ENCODE measurements at places on chromosomes 2 and 18.

DNA sequence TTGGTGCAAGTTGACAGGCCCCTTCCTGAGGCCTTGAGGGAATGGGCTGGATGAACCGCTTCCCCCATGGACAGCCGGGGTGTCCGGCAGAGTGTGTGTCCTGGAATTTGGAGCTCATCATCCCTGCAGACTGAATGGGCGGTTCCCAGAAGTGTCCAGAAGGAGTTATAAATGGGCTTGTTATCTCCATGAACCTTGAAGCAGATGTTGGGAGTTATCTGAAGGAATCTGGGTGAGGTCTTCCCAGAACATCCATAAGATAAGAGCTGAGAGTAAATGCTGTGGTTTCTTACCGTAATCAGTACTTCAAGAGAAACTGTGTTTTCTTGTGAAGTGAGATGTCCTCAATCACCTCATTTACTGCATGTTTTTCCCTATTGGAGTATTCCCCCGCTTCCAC is 21.1 kb downstream of the PLB1 start:
- DNase-seq = no peak

DNA sequence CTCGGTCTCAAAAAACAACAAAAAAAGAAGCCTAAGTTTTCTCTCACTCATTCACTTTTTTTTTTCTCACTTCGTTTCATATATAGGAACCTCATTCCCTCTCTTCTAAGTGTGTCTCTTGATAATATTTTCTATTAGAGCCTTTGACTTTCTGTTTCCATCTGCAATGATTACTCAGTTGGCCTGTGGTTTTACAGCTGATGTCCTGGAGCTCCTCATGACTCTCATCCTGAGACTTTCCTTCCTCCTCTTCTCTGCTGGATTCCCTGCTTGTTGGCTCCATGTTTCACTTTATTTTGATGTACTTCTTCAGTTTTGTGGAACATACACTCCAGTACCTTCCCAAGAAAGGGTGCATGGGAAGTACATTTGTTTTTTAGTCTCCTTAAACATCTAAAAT is 154.2 kb upstream of the GATA6 start:
- DNase-seq = no peak

DNA sequence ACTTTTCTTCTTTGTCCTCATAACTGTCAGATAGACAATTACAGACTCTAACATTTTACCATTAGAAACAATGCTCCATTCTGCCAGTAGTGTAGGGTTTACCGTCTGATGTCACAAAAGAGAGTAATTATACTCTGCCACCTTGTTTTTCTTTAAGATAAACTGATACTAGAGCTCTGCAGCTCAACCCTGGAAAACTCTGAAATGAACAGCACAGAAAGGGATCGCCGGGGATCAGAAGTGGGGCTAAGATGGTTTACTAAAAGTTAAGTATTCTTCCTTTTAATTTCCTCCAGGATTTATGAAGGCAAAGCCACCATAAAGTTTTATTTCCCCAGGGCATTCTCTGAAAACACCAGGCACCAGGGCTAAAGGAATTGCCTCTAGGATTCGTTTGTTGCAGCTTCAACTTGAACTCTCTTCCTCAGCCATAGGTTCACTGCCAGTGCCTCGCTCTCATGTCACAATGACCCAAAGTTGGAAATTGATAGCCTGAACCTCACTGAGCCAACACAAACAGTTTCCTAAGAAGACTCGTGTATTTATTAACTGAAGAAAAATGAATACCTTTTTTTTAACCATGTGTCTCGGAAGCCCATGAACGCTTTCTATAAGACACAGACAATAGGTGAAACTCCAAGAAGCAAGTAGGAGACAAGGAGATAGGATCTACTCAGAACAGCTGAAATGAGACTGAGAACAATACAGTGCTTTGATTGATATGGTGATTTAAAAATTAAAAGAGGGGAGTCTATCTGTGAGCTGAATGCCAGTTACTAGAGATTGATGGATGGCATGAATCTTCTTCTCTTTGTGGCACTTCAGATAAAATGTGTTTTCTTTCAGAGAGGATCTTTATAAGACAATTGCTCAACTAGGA is 121.5 kb upstream of the SPATS2L start:
- DNase-seq = no peak

- DNase-seq = no peak
Observed at GRCh38 chr2:15647622-15648590, 56.2 kb downstream of the DDX1 start.

- DNase-seq = no peak
Observed at GRCh38 chr18:10851824-10852319, 297.5 kb downstream of the PIEZO2 start.

DNA sequence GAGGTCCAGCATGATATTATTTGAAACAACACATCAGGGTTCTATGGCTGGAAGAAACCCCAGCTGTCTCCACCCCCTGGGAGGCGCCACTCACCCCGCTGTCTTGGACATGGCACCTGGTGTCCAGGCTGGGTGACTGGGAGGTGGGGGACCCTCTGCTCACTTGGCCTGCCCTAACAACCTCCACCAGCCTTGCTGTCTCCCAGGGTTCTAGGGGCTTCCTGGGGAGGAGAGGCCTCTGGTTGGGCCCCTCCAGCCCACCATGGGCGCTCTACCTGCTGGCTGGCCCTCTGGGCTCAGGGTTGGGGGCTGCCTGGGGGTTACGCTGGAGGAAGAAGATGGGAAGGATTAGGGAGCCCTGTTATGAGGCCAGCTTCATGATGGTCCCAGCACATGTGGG is 16.3 kb downstream of the PER2 start:
- no peak for DNase-seq

DNA sequence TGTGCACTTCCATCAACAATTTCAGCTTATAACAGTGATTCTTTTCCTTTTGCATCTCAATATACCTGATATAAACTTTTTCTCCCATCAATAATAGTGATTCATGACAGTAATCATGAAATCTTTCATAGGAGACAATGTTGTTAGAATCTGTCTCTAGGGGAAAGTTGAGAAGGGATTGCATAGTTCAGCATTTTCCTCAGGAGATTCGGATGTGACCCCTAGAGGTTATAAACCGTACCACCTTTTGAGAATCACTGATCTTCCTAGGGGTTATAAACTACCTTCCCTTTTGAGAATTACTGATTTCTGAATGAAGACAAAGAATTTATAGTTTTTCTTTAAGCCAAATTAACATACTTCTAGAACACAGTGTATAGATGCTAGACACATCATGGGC is 53.0 kb upstream of the GALNT3 start:
- DNase-seq = no peak

DNA sequence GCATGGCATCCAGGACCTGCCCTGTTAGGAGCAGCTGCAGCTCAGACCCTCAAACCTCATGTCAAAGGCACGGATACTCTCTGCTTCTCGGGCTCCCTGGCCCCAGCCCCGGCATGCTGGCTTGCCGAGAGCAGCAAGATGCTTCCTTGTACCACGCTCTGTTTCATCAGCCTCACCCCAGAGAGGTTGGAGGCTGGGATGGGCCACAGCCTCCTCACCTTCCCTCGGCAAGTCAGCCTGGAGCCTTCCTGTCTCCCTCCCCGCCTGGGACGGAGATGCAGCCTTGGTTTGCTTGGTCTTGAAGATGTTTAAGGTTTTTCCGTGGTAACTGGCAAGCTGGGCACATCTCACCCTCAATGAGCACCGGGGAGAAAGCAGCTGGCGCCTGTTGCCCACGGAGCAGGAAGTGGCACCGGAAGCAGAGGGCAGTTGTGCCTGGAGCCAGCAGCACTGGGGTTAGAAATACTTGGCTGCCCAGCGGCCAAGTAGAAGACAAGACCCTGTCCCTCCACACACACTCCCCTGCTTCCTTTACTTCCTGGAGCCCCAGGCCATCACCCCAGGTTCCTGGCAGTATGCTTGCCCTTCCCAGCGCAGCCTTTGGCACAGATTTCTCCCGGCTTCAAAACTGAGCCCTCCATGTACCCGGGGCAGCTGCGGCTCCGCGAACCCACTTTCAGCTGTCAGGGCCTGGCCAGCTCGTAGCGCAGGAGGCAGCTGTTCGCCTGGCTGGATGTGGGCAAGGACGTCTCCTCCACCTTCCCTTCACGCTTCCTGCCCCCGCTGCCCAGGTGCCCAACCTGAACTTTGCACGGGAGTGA is 17.4 kb downstream of the FBLN7 start:
- DNase-seq = peak; percentile 78

DNA sequence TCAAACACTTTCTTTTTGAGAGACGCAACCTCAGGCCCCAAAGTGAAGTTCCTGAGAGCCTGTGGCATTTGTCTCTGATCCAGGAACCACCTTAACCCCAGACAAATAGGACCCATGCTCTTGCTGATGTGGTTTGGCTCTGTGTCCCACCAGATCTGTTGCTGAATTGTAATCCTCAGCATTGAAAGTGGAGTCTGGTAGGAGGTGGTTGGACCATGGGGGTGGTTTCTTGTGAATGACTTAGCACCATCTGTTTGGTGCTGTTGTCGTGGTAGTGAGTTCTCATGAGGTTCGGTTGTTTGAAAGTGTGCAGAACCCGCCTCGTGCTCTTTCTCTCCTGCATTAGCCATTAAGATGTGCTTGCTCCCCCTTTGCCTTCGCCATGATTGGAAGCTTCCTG is 252.6 kb downstream of the FAM210A start:
- DNase-seq = no peak

GRCh38 chr18:6865251-6865650 is 135.7 kb downstream of the ARHGAP28 start:
- no peak for DNase-seq

- no peak for DNase-seq
Observed at GRCh38 chr2:160091381-160091780, 29.0 kb upstream of the PLA2R1 start.

DNA sequence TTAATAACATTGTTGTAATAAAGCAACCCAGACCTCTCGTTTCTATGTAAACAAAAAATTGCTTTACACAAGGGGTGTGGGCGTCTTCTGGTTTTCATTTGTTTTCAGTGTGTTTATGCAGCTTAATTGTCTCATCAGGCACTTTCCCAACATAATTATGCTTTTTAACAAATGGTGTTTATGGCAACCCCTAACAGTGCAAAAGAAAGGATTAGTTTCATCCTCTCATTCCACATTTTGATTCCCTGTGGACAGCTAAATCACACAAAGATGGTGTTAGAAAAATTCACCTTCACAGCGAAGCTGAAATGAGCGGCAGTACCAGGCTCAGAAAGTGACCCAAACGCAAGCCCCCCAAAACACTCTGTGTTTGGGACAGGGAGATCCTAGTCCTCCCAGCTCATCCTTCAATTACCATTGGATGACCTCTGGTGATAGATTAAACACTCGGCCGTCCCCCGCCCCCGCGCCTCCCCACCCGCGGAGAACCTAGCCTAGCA is 724 bp downstream of the FTCDNL1 start:
- DNase-seq = no peak

DNA sequence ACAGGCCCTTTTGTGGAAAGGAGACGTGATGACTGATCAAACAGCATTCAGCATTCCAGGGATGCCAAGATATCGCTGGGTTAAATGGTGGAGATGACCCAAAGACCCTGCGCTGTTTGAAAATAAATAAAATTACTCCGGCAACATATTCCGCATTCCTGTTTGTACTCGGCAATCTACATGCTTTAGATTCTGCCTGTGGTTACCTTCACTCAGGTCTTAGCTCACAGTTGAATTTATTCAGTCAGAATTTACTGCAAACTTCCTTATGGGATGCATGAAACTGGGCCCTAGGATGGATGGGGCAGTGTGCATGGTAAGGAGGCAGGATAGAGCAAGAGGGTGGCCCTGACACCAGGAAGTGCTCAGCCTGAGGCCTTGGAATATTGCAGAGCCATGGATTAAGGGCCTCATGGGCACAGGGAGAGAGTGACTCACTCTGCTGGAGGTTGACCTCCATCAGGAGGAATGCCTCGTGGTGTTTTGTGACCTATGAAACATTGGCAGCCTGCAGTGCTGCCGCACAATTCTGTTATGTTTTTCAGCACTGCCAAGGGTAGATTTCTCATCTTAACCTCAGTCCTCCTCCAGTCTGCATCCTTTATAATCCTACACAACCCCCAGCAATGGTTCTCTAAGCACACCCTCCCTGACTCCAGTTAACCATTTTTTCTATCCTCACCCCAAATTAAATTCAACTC is 321.4 kb downstream of the IRS1 start:
- no peak for DNase-seq

GRCh38 chr2:96552315-96553175 is 16.0 kb downstream of the ARID5A start:
- peak; percentile 64 for DNase-seq

DNA sequence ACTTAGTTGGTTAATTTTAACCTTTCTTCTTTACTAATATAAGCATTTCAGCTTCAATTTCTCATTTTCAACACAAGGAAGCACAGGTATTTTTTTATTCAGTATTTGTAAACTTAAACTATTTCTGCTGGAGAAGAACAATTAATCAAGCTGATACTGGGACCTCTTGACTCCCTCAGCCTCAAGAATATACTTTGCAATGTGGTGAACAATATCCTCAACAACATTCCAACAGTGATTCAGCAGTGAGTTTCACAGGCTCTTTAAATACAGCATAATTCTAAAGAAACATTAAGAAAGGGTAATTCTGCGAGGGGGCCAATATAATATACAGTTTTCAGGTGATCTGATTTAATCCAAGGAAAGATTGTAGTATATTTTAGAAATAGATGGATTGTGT is 10.0 kb downstream of the RAPGEF4 start:
- no peak for DNase-seq

- DNase-seq = peak; percentile 47
Observed at GRCh38 chr2:28488858-28489575, 6.8 kb upstream of the PLB1 start.

DNA sequence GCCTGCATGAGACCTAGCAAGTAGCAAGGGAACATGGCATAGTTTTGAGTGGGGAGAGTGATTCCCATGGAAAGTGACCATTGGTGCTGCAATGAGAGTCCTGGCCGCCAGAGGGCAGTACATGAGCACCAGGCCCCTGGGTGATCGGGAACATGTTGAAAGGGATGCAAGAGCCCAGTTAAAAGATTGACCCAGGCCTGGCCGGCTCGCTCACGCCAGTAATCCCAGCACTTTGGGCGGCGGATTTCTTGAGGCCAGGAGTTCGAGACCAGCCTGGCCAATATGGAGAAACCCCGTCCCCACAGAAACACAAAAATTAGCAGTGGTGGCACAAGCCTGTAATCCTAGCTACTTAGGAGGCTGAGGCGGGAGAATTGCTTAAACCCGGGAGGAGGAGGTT is 22.2 kb downstream of the FAP start:
- DNase-seq = peak; percentile 86

DNA sequence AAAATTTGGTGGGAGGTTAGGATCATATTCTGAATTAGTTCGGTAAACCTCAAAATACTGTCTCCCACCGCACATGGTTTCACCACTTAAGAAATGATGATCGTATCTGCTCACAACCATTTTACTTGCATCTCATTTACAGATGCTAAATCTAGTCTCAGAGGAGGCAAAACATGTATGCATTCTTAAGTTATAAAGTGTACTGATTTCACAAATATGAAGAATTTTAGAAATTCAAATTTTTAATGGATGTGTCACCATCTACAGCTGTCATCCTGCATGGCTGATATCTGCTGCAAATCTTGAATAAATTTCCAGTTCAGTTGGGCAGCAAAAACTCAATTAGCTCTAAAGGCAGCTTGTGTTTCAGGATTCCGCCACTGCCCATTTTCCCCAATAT is 243.3 kb upstream of the KCNJ3 start:
- no peak for DNase-seq
